ENCODE measurements at places on chromosomes 7 and 10. TPM values are rescaled to one million over a fixed set of nuclear protein-coding genes. Genes with fewer than 3 reads are reported as not detected.
A peak's percentile ranks its signal among the peaks of the same experiment; 100 is the strongest.

- no peak for DNase-seq
These were observed 43.3 kb upstream of the ELN start for GRCh38 chr7:73984481-73985205.

- no peak for DNase-seq
These were observed 21.3 kb downstream of the DDC start for GRCh38 chr7:50543776-50544442.

CRYGN gene
- total RNA-seq: not detected

- DNase-seq: no peak
These were observed 38.8 kb downstream of the CCDC6 start for GRCh38 chr10:59867590-59867989.

- DNase-seq: peak; percentile 100
These were observed at the start of gene CFAP43 for GRCh38 chr10:104231784-104232612. Gene CFAP43 (minus strand): TSS chr10:104232364. CDS start chr10:104232246, 118 bp downstream.

MLLT10 gene
- 28.6 TPM for total RNA-seq

LRIT1 gene
- total RNA-seq: not detected

DNA sequence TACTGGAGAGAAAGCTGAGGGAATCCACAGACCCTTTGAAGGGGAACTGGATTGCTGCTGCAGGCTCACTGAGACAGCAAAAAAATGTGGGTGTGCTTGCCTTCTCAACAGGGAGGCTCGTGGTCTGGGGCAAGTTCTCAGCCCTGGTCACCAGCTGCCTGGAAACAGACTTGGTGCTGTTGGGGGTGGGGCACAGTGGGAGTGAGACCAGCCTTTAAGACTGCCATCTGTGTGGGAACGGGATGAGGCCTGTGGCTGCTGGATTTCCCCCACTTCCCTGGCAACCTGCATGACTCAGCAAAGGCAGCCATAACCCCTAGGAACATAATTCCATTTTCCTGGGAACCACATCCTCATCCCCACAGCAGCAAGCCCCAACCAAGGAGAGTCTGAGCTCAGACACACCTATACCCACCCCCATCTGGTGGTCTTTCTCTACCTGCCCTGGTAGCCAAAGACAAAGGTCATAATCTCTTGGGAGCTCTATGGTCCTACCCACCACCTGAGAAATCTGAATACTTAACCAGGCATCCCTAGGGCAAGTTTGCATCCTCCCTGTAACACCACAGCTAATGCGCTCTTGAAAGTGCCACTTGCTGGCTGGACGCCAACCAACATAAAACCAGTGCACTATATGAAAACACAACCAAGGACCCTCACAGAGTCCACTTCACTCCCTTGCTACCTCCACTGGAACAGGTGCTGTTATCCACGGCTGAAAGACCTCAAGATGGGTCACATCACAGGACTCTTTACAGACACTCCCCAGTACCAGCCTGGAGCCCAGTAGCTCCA is 45.0 kb upstream of the TFEC start:
- DNase-seq: no peak

DNA sequence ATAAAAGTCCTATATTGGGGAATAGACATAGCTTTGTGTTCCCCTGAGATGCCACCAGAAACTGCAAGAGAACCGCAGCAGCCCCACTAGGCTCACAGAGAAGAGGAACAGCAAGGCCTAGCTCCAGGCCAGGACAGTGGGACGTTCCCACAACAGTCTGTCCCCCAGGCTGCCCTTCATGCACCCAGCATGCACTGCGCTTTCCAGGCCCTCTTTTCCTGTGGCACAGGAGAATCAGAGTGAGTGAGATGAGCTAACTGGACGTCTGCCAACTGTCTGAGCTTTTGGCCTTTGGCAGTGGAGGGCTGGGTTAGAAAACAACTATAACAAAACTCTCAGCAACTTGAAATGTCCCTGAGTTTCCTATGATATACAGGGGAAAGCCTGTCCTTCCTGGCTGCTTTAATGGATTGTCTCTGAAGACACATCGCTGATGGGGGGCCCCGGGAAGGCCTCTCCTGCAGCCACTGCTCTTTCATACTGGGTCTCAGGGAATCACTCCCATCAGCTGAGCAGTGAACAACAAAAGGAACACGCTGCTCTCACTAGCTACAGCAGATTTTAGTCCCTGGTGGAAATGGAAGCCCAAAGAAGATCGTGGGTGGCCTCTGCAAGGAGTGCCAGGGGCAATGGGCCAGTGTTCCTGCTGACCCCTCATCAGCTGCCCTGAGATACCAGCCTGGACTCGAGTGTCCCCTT is 53.5 kb downstream of the PODXL start:
- DNase-seq: no peak

- no peak for DNase-seq
These were observed 70.9 kb upstream of the COL1A2 start for GRCh38 chr7:94323844-94324243.

CRHR2 gene
- total RNA-seq: not detected

GRCh38 chr10:17888189-17888588 is 63.5 kb upstream of the SLC39A12 start:
- no peak for DNase-seq

- DNase-seq: no peak
These were observed 67.5 kb downstream of the WIPF3 start for GRCh38 chr7:29873644-29874294.

- no peak for DNase-seq
These were observed 5.5 kb downstream of the PFKP start for GRCh38 chr10:3072641-3073360.

- DNase-seq: peak; percentile 29
These were observed 52.2 kb upstream of the MKI67 start for GRCh38 chr10:128178302-128178958.

GRCh38 chr7:50304129-50304910 is at the start of gene IKZF1:
Gene IKZF1 (plus strand): TSS chr7:50304716. CDS start chr7:50319062, 14,346 bp downstream.
- peak; percentile 56 for DNase-seq

- no peak for DNase-seq
These were observed 164.3 kb downstream of the BAMBI start for GRCh38 chr10:28841625-28842024.

DNA sequence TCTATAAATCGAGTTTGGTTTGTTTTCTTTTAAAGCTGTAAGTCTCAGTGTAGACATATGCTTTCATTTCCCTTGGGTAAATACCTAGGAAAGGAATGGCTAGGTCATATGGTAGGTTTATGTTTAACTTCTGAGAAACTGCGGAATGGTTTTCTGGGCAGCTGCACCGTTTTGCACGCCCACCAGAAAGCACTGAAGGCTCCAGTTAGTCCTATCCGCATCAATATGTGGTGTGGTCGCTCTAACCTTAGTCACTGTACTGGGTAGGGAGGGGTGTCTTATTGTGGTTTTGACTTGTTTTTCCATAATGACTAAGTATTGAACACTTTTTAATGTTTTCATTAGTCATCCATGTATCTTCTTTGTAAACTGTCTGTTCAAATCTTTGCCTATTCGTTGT is 279.5 kb upstream of the AKR1E2 start:
- no peak for DNase-seq

GRCh38 chr10:88314362-88314761 is 268.8 kb downstream of the RNLS start:
- DNase-seq: no peak

DNA sequence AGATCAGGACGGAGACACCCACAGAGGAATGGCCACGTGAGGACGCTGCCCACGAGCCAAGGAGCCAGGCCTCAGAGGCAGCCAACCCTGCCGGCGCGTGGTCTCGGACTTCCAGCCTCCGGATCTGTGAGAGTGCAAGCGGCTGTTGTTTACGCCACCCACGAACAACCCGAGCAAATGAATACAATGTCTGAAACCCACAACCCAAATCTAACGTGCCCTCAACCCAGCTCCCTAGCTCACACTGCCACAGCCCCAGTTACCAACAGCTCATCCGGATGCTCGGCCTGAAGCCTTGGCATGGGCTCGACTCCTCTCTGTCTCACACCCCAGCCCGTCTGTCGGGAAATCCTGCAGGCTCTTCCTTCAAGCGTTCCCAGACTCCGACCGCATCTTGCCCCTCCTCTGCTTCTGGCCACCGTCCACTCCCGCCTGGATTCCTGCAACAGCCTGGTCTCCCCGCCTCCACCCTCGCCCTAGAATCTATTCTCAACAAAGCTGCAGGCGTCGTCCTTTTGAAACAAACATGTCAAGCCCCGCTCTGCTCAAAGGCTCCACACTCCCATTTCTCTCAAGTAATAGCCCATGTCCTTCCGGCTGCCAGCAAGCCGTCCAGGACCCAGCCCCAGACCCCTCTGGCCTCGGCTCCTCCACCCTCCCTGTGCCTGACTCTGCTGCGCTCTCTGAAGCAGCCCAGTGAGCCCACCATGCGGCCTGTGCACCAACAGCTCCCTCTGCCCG is 35.3 kb downstream of the STK32C start:
- no peak for DNase-seq

DNA sequence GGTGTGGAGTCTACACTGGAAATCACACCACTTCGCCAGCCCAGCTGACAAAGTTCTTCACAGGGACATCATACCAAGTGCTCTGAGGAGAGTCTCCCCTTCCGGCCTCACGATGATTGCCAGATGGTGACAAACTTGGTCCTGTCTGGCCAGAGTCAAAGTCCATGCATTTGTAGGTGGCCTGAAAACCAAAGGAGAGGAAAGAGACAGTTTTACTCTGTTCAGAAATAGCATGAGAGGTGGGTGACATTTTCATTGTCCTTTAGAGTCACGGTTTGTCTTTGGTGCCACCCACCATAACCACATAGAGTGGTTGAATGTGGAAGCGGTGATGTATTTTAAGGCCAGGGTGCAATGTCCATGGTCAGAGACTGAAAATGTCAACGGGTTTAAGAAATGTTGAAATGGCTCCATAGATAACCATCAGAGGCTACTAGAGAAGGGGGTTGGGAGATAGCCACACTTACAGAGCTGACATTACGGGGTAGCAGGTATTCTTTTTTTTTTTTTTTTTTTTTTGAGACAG is 33.0 kb downstream of the BTBD16 start:
- no peak for DNase-seq

ZNF804B gene
- total RNA-seq: not detected

DNA sequence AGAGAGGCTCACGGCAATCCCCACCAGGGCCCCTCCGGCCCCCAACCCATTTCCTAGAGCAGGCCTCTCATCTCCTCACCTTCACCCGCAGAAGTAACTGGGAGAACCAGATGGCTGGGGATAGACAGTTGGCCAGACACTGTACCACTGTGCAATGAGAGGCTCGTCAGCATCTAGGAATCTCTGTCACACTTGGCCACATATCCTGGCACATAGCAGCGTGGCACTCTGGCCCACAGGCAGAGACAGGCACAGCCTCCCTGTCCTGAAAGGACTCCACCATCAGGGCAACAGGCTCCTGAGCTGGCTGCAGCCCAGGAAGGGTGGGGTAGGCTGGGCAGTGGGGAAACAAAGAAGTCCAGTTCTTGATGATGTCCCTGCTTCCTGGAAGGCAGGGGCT is 45.8 kb downstream of the C10orf143 start:
- DNase-seq: no peak

GRCh38 chr7:134472572-134473244 is 13.8 kb upstream of the AKR1B1 start:
- DNase-seq: no peak

FAM241B gene
- total RNA-seq: 15.3 TPM

DNA sequence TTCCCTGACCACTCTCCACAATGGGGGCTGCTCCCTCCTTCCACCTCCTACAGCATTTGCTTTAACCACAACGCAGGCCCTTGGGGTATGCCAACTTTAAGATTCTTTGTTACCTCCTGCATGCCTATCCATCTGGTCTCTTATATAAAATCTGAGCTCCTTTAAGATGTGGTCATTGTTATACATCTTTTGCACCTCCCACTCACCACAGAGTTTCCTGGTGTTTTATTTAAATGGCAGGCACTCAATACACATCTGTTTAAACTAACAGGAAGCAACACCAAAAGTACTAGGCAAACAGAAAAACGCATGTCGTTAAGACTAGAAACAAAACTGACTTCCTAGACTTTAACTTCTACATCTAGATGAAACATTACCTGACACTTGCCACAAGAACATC is 36.3 kb downstream of the SLC25A13 start:
- DNase-seq: no peak

- DNase-seq: no peak
These were observed 23.1 kb upstream of the XRCC2 start for GRCh38 chr7:152699079-152699478.

DNA sequence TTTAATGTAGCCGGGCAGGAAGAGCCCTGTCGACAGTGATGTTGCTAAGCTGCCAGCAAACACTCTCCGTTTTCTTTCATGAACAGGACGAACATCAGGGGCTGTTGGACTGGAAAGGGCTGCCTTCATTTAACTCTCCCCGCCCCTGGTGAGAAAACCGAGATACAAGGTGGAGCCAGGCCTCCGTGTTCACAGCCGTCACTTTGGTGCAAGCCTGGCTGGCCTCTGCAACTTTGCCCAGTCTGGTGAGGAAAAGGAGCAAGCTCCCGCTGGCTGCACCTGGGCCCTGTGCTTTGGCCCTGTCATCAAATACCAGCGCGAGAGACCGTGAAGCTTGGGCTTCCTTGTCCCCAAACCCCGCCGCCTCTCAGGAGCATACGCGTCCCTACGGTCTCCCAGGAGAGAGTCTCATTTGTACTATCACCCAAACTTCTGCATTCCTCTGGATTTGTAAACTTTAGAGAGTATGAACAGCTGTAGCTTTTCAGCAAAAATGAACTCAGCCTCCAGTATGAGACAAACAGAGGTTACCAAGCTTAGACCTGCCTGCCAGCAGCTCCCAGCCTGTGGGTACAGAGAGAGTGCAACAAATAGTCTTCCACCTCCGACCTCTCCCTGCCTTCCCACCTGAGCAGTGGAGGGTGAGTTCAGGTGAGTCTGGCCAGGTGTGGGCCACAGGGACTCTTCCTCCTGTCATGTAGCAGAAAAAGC is 445.3 kb upstream of the MGMT start:
- DNase-seq: no peak

GRCh38 chr7:131026297-131027000 is 292.4 kb upstream of the KLF14 start:
- DNase-seq: no peak

GRCh38 chr7:56063500-56063881 is 595 bp upstream of the SUMF2 start:
- no peak for DNase-seq

GRCh38 chr7:90994601-90995000 is 269.6 kb upstream of the FZD1 start:
- DNase-seq: no peak

- no peak for DNase-seq
These were observed 833 bp upstream of the PNLIPRP1 start for GRCh38 chr10:116589926-116590325.

- no peak for DNase-seq
These were observed 78.4 kb downstream of the IPMK start for GRCh38 chr10:58189269-58189668.
